ENCODE measurements at places on chromosomes 11 and 22.

DNA sequence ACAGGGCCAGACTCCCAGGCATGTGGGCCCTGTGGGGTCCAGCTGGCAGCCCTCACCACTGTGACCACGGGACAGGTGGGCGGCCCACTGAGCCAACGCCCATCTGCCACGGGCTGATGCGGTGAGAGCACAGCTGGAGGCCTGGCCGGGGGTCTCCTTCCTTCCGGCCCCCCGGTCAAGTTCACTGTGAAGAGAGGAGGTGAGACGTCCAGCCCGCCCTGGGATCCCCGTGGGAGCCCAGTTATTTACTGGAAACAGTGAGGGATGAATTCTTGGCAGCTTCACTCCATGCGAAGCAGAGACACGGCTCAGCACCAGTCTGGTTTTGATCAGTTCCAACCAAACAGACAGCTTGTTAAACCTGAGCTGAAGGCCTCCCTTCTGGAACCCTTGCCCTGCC lies 38.7 kb downstream of the WNT11 start:
- DNase-seq = no peak

DNA sequence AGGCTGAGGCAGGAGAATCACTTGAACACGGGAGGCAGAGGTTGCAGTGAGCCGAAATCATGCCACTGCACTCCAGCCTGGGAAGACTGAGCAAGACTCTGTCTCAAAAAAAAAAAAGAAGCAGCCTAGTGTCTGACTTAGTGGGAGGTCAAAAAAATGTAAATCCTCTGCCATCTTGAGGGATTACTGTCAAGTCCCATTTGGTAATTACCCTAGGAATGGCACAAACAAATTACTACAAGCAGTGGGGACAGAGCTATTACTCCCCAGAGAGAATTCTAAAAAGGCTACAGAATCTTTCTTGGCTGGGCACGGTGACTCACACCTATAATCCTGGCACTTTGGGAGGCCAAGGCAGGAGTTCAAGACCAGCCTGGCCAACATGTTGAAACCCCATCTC lies 3.8 kb downstream of the SERPING1 start:
- no peak for DNase-seq

DNA sequence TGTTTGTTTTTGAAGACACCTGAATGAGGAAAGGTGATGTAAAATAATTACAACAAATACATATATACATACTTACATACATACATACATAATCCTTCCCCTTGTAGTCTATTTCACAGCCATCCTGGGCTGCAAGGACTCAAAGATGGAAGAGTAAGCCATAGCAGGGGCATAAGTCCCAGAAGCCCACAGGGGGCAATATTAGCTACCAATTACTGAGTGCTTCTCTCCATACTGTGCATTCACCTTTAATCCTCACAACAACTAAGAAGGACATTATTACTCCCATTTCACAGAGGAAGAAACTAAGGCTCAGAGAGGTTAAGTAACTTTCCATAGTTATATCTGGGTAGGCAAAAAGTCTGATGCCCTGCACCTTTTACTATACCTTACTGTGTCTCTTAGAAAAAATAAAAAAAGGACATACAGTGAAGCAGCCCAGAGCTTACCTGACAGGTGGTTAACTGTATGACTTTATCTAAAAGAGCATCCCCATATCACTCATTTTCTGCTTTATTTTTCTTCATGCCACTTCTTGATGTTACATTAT lies 2.7 kb downstream of the SERGEF start:
- no peak for DNase-seq

DNA sequence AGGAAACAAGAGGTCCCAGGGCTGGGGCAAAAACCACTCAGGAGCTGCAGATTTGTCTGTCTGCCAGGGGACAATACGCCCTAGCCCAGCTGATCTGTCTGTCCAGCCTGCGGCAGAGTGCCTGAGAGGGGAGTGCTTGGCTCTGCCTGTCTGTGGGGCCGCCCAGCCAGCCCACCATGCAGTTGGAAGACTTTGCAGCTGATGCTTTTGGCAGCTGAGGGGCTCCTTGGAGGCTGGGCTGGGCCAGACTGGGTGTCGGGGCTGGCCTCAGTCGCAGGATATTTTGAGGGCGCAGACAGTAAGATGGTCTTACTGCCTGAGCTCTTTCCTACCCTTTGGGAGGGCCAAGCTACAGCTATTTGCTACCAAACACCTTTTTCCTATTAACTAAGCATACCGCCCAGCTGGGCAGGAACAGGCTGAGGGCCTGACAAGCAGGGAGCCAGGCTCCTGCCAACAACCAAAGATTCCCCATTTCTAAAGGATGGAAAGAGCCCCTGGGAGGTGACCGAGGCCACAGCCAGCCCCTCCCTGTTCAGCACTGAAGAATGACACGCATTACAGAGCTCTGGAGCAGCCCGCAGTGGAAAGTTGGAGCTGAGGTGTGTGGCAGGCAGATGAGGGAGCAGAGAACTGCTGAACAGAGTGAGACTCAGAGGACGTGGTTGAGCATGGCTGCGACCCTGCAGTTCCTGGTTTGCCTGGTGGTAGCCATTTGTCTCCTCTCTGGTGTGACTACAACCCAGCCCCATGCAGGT lies at the start of gene FAM180B:
Gene FAM180B, plus strand, starts transcription at position 581 of the 758 bp plus-strand sequence. Its CDS starts 91 bp downstream, at position 672.
- DNase-seq = no peak

DNA sequence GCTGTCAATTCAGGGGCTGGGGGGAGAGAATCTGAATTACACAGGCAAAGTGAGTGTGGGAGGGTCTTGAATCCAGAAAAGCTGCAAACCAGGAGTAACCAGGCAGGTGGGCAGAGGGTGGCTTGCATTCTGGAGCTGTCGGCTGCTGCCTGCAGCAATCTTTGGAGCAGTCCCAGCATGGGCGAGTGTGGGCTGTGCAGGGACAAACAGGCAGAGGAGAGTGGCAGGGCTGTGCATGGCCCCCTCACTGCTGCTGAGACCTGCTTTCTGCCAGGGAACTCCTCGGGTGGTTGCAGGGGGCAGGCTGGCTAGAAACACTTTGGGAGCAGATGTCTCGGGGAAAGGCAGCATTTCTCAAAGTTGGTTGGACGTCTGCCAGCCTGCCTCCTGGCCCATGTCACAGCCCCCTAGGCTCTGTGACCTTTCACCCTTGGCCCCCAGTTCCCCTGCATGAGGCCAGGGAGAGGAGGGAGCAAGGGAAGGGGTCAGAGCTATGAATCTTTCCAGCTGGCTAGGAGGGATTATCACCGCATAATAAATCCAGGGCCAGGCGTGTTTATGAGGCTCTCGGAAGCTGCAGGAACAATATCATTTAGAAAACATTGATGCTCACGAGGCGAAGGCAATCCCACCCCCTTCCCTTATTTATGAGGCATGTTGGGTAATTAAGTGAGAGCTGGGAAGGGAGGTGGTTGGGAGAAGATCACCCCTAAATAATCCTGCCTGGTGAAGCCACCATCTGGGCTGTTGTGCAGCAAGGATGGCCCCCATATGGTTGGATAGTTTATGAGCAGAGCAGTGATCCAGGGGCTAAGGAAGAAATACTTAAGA lies 212.3 kb upstream of the NCAM1 start:
- DNase-seq = no peak

DNA sequence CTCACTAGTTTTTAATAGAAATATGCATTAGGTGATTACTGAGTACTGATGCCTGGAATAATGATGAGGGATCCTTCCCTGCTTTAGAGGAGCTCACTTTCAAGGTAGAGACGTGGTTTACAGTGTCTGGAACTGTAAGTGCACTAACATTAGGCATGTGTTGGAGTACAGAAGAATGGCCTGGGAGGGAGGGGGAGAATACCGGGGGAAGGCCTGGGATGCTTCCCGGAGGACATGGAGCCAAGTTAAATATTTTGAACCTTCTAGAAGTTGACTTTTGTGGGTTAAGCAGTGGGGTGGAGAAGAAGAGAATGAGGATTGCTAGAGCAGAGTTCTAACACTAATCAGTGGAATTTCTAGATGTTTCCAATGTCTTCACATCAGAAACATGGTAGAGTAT lies 261.6 kb downstream of the NELL1 start:
- DNase-seq = no peak

- DNase-seq = no peak
Observed at GRCh38 chr11:94856443-94856842, 88.3 kb downstream of the AMOTL1 start.

- no peak for DNase-seq
Observed at GRCh38 chr22:24833881-24834495, 28.0 kb downstream of the SGSM1 start.

DNA sequence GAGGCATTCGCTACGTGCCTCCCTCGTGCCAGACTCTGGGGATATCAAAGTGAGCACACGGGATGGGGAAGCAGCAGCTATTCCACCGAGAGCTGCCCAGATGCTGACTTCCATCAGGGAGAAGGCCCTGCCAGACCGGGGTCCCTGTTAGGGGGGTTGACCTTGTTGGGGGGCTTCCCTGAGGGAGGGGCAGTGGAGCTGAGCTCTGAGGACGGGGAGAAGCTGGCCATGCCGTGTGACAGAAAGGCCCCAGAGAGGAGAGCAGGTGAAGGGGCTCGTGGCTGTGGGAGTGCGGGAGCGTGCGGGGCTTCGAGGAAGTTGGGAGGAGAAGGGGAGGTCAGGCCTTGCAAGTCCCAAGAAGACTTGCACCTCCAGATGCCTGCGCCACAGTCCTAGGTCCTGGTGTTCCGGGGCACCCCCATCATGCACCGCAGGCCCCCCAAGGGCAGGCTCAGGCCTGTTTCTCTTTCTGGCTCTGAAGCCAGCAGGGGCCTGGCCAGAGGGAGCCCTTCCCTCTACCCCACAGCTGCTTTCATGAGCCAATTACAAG lies 94.4 kb downstream of the ARHGAP8 start:
- DNase-seq = no peak

DNA sequence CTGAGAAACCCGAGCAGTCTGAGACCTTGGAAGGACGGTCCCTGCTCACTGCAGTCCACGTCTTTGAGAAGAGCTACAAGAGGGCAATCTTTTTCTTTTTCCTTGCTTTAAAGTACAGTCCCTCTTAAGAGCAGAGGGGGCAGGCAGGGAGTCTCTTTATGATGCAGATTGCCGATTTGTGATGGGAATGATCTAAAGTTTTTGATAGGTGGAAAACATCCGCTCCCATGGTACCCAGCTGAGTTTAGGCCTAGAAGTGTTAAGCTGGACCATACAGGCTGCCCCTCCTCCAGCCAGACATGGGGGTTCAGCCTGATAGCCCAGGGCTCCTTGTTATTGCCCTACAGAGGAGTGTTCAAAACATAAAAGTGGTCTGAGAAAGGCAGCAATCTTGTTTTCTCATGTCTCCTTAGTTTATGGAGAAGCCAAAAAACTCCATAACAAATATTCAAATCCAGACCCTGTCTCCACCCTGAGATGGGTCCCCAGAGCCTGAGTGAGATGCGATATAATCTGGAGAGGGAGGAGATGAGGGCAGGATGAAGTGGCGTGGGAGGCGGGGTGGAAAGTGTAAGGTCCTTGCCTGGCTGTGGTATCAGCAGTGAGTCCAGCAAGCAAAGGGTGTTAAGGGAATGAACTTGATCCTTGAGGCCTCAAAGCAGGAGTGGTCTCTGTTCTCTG lies 135.1 kb downstream of the FDX1 start:
- no peak for DNase-seq

DNA sequence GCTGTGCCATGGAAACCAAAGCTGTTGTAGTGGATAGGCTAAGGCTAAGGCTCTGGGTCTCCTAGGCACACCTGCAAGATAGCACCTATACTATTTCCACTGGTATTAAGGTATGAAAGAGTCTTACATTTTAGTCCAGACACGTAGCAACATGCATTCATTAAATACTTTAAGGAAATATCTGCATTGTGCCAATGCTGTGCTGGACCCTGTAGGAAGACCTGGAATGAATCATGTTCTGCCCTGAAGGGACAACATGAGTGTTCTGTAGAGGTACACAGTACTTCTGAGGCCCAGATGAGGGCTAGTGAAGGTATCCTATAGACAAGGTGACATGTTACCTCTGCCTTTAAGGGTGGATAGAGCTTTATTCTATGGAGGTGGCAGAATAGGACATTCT lies 35.2 kb upstream of the RRM1 start:
- DNase-seq = peak; percentile 74

DNA sequence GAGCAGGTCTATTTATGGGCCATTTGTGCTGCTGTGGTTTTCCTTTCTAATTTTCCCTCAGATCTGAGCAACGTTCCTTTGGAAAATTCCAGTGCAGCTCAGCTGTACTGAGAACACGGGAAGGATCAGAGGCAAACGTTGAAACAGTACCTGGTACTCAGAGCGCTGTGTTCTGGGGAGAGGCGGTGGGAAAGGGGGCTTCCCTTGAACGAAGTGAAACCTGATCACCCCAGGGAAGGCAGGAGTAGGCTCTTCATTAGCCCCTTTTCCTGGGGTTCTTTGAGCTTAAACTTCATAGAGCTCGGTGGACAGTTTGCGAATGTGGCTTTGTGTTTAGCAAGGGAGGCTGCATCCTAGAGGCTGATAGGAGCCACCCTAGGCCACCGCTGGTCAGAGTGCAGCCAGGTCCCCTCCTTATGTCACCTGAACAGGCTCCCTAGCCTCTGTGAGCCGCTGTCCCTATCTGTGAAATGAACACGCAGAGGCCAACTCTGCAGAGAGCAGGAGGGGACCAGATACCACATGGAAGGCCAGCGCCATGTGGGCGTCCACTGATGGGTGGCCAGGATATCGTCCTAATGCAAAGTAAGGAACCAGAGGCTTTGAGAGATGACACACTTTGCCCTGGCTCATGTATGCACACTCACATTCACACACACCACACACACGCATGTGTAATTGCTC lies 1464.8 kb downstream of the BRD1 start:
- DNase-seq = no peak

DNA sequence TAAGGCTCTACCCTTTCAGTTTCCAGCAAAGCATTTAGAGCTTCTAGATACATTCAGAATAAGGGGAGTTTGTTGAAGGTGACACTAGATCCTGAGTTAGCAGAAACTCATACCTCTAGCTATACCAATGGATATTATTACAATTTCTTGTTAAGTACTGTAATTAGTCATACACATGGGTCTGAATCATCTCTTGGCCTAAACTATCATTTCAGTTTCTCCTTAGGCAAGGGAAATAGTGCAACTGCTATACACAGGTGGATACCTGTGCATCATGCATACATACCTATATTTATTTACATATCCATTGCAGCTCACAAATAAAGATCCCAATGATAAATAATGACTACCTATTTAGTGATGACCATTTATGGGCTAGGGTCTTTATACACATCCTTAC lies 45.1 kb upstream of the PAX6 start:
- DNase-seq = peak; percentile 67

- DNase-seq = no peak
Observed at GRCh38 chr22:33354928-33355327, 296.7 kb upstream of the SYN3 start.

DNA sequence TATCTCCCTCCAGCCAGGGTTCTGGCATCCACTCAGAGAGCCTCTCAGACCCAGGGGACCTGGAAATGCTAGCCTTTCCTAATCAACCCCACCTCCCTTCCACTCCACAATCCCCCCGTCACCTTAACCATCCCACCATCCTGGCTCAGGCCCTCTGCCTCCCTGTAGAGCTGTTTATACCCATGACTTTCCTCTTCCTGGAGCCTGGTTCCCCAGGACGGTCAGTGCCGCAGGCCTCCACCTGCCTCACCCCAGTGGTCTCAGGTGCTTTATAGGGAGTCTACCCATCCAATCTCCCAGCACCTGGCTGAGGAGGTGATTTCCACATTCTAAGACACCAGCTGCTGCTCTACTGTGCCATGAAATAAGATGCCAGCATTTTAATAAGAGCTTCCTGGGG lies 1159.5 kb downstream of the TBC1D22A start:
- DNase-seq = no peak

All from mammary epithelial cell (primary cell).